ENCODE measurements at places on chromosomes 1 and 21.

DNA sequence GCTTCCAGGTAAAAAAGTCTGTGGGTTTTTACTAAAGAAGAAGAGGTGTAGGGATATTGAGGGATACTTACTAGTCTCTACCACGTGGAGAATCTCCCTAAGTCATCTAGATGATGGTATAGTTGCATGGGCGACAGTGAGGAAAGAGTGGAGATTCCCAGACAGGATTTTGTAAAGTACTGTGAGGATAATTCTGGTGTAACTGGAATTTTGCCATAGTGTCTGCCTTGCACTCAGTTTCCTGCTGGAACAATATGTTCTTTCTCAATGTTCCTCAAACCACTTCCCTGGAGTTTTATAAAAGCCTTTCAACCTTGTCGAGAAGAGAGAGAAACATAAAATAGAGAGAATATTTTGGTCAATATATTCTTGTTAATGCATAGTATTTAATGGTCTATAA lies 95.1 kb upstream of the WLS start:
- no peak for DNase-seq

DNA sequence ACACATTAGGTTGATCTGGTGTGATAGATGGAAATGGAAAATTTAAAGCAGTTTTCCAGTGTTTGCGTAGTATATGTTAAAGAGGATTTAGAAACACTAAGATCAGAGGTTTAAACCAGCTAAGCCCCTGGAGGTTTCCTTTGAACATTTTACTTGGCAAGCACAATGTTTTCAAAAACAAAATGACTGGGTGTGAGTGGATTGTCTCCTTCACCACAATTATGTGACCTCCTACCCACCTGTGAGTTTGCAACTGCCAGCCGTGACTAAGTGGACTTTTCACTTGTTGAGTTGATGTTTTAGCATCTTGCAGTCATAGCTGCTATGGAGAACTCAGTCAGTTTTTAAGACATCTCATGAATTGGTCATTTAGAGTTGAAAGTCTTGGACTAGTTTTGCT lies 4.7 kb downstream of the CCDC190 start:
- no peak for DNase-seq

GRCh38 chr1:53189061-53189460 lies 7.6 kb upstream of the CPT2 start:
- DNase-seq: no peak

DNA sequence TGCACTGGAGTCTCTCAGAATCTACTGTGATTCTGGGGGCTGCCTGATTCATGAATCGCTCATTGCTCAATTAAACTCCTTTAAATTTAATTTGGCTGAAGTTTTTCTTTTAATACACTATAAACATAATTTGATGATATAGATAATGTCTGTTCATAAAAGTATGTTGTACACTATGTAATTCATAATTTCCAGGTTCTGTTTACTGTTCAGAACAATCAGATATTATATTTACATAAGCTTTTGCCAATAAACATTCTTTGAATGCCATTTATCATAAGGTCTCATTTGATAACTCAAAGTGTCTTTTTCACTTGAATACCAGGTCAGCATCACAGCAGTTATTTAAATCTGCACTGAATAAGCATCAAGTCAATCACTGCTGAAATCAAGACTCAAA lies 39.6 kb downstream of the PIGK start:
- DNase-seq: no peak

DNA sequence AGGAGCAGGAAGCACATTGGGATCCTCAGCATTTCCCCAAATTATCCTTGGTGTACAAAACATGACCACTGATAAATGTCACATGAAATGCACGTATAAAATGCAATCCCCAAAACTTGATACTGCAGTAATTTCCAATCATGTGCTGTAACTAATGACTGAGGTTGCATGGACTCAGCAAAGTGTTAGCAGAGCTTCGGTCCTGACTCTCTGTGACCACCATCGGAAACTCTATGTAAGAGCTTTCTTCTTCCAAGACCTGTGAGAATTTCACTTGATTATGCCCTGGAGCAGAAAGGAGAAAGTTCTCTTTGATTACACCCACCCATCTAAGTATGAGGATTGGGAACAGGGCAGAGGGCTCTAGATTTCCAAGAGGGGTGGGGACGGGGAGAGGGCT lies 908 bp downstream of the CD53 start:
- peak; percentile 22 for DNase-seq

- DNase-seq: no peak
Observed at GRCh38 chr1:11059155-11059967, 457 bp downstream of the SRM start.

GRCh38 chr1:80892539-80892938 lies 908.2 kb upstream of the ADGRL2 start:
- DNase-seq: no peak

DNA sequence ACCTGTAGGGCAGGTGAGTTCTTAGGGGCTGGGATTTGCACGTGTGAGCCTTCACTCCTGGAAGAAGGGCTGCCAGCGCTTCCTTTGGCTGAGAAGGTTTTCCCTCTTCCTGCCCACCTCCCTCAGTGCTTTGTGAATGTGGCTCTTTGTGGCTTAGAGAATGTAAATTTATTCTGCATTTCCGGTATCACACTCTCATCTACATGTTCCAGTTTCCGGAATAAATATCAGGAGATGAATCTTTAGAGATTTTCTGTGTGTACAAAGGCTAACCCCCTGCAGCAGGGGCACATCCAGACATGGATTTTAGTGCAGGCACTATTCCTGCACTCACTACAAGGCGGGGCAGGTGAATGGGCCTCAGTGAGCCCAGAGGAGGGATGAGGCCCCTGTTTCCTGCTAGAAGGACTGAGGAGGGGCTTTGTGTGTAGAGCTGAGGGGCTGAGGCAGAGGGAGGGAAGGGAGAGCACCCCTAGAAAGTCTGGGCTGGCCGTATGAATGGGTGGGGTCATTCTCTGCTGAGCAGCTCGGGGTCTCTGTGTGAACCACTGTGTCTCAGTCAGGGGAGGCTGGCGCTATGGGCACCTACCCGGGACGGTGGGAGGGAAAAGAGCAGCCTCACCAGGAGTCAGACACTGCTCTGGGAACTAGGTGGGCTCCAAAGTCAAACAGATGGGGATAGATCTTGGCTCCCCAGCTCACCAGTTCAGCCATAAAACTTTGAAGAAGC lies 207.5 kb downstream of the MATN1 start:
- no peak for DNase-seq

GRCh38 chr1:214808845-214809460 lies 206.0 kb downstream of the CENPF start:
- DNase-seq: no peak

DNA sequence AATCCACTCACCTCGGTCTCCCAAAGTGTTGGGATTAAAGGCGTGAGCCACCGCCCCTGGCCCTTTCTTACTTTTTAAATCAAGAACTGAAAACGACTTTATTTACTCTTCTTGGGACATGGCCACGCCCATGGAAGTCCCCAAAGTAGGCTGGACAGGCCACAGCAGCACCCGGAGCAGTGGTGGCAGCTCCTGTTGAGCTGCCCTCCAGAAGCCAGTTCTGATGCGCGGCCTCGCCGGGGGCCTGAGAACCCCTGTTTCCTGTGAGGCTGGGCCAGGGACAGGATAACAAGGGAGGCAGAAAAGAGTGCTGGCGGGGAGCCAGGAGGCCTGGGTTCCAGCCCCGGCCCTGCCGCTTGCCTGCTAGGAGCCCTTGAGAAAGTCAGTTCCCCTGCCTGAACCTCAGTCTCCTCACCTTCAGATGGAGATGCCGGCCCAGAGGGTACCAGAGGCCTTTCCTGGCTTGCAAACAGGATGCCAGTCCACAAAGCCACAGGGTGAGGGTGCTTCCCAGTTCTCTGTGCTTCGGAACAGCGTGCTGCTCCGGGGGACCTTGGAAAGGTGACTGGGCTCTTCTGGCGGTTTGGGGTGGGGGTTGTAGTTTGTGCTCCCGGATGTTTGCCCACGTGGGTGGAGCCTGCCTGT lies 59.4 kb downstream of the RUNX3 start:
- DNase-seq: no peak

DNA sequence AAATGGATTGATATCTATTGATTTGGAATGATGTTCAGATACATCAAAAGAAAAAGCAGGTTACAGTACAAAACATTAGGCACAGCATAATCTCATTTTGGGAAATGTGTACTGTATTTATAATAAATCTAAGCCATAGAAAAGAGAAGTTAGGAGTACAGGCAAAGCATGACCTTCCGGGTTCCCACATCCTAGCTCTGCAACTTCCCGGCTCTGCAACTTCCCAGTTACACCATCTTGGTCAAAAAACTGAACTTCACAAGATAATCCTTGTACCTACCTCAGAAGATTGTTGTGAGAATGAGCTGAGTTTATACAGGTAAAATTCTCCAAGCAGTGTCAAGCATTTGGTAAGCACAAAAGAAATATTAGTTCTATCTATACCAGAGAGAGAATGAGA lies 21.7 kb upstream of the SLC44A3 start:
- no peak for DNase-seq

DNA sequence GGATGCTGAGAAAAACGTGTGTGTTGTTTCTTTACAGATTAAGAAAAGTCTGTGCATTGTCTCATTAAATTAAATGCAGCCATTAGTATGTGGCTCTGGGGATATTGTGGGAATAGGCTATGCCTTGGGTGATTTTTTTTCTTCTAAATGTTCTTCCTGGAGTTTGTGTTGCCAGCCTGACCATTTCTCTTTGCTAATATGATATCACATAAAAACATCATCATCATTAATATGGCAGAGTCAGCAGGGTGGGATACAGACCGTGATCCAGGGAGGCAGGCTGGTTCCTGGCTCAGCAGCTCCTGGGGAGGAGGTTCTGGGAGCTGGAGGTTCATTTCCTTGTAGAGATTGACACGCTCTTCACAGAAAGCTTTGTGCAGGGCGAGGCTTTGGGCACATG lies 60.7 kb upstream of the SELENON start:
- no peak for DNase-seq

DNA sequence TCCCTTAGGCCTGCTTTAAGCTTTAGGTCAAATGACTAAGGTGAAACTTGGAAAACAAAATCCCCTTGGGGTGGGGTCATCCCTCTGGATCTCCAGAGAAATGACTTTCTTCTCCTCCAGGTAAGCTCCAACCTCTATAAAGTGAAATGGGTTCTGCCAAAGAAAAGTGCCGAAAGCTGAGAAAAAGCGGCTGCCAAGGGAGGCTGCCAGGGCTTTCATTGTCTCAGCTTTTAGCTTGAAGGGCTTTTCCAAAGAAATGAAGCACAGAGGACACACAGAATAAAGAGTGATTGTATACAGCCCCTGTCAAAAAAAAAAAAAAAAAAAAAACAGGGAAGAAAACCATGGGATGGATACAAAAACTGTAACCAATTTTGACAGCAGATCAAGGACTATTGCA lies 126.9 kb downstream of the TGFBR3 start:
- no peak for DNase-seq

GRCh38 chr1:52676249-52676903 lies 21.8 kb downstream of the COA7 start:
- no peak for DNase-seq

DNA sequence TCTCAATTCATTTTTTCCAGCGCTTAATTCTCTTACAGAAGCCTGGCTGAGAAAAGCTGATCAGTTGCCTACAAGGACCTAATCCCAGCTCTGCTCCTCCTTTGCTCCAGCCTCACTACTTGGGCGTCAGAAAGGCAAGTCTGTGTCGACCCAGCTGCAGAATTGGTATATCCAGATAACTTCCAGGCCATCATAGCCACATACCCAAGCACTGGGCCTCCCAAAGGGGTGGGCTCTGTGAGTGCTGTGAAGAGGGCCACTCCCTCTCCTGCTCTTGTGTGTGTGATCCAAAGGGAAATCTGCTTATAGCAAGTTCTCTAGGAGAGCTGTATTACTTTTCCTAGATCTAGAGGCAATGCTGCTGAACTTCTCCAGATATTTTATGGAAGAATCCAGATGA lies 18.1 kb downstream of the LMOD1 start:
- DNase-seq: no peak

DNA sequence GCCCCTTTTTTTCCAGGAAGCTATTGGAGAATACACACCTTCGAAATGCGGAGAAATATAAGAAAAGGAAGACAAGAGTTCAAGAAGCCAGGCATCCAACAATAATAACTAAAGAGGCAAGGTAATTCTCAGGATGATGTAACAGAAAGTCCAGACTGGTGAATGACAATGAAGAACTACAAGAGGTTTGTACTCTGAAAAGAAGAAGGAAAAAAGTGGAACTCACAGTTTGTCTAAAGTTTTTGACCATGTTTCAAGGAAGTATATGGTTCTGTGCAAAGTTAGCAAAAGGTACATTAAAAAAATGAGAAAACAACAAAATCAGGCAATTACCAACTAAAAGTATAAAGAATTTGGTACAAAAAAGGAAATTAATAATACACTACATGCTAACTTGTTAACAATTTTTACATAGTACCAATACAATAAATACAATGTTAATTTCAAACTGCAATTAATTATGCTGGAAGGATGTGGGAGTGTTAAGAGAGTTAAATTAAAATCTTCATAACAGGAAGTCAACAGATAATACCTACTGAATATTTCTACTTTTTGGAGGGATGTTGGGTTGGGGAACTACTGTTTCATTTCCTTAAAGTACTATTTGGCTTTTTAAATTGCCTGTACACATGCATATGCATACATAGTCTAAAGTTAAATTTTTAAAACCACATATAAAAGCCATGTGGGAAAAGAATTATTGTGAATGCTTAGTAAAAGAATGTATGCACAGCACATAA lies 12.9 kb upstream of the CD55 start:
- DNase-seq: no peak

GRCh38 chr1:52659356-52659755 lies 26.4 kb downstream of the SHISAL2A start:
- peak; percentile 53 for DNase-seq

DNA sequence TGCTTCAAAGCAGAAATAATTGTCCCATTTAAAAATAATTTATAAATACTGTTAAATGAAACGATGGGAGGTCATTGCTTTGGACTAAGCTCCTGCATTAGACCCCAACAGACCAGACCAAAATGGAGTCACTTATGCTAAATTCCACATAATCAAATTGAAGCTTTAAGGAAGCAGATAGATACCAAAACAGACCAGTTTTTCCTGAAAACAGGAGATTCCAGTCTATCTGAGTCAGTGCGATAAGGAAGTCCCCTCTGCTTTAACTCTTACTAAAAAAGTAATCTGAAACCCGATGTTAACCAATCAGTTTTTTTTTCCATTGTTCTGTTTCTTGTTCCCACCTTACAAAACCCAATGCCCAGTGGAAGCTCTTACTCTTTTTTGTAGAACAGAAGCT lies 16.2 kb upstream of the DNASE2B start:
- DNase-seq: no peak

GRCh38 chr1:180182643-180183311 lies 28.1 kb downstream of the QSOX1 start:
- no peak for DNase-seq

GRCh38 chr1:23090056-23090455 lies 70.8 kb downstream of the KDM1A start:
- DNase-seq: no peak

GRCh38 chr1:30830537-30830936 lies 73.0 kb upstream of the LAPTM5 start:
- no peak for DNase-seq

GRCh38 chr1:190196020-190196419 lies 281.6 kb downstream of the BRINP3 start:
- no peak for DNase-seq

DNA sequence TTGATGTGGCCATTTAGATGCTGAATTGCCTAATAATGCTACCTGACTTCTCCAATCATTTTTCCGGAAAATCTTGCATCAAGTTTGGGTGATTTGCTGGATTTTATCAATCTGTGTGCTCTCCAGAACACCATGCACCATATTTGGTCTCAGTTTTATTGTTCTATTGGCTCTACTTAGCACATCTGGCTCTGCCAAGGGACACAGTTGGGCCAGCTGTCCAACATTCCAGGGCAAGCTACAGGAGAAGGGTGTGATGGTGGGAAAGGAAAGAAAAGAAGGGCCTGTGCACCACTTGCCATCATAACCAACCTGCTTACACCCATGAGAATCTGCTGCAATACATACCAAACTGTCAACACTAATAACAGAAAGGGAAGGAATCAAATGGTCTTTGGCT lies 90.2 kb upstream of the NFIA start:
- DNase-seq: no peak
